Activated T-helper 1 cell treated with anti-CD3 and anti-CD28 coated beads, Interleukin-12 subunit alpha, Interleukin-12 subunit beta, Interleukin-2, Interleukin-4 antibody, amounts not matched to agents 30 ng/mL and 10 ng/mL and 1 ng/mL, durations not matched to agents 14 hours and 24 hours and 36 hours (primary cell): ENCODE measurements at places on chromosomes 6 and 20. TPM values are rescaled to one million over a fixed set of nuclear protein-coding genes. Genes with fewer than 3 reads are reported as not detected.

ALDH5A1 gene
- 11.3 and 11.9 TPM in 2 replicates for total RNA-seq

MYLK4 gene
- 0.10 TPM in 2 replicates for total RNA-seq

PGM3 gene
- 24.8 and 25.4 TPM in 2 replicates for total RNA-seq

DNA sequence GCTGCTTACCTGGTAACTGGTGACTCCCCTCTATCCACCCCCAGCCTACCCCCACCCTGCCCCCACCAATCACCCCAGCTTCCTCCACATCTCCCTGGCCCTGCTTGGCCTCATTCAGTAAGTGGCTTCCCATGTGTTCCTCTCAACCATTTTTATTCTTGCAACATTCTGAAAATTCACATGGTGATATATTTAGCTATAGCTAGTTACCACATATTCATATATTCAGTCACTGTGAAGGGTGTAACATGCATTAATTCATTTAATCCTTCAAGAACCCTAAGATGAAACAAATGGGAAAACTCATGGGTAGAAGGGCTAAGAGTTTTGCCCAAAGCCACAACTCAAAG is 95.4 kb upstream of the CEP85L start:
- DNase-seq: no peak

- DNase-seq: no peak
These were observed 229.0 kb downstream of the ZMYND8 start for GRCh38 chr20:47127546-47127945.
